ENCODE measurements at places on chromosomes 7 and 10. TPM values are rescaled to one million over a fixed set of nuclear protein-coding genes. Genes with fewer than 3 reads are reported as not detected.
A peak's percentile ranks its signal among the peaks of the same experiment; 100 is the strongest.

Gene INMT
- not detected for total RNA-seq

- DNase-seq: no peak
Observed at GRCh38 chr7:99201027-99201426, 6.9 kb downstream of the KPNA7 start.

Gene AIFM2
- total RNA-seq: 17.9 TPM

Gene NUTM2B
- total RNA-seq: 0.50 TPM

- DNase-seq: no peak
Observed at GRCh38 chr7:31553661-31554081, 39.8 kb downstream of the ITPRID1 start.

Gene CDC14C
- not detected for total RNA-seq

Gene HDAC9
- total RNA-seq: 2.5 TPM

- DNase-seq: peak; percentile 27
Observed at GRCh38 chr7:132430861-132431822, 145.1 kb downstream of the PLXNA4 start.

- DNase-seq: no peak
Observed at GRCh38 chr10:43972976-43973647, 324.4 kb upstream of the ZNF32 start.

GRCh38 chr7:104272767-104273384 is 55.5 kb upstream of the LHFPL3 start:
- no peak for DNase-seq

- no peak for DNase-seq
Observed at GRCh38 chr7:30503274-30504212, 1.1 kb downstream of the GGCT start.

DNA sequence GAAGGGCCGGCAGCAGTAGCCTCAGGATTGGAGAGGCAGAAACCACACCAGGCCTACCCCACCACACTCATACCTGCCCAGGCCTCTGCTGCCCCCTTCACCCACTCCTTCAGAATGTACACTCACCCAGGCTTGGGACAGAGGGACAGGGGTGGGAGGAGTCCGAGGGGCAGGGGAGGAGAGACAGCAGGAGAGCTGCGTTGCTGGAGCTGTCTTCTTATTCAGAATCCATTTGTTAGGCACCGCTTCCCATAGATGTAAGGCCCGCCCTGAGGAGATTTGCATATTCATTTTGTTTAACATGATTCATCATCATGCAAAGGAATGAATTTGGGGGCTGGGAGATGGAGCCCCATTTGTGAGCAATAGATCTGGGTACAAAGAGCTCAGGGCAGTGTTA is 156.7 kb downstream of the CDH23 start:
- DNase-seq: no peak

GRCh38 chr10:76252733-76253132 is 821.3 kb downstream of the LRMDA start:
- DNase-seq: no peak

- no peak for DNase-seq
Observed at GRCh38 chr10:63168821-63169462, 35.8 kb downstream of the NRBF2 start.

GRCh38 chr10:106312087-106312486 is 852.4 kb downstream of the SORCS1 start:
- DNase-seq: no peak

- no peak for DNase-seq
Observed at GRCh38 chr10:63738410-63738809, 217.2 kb downstream of the REEP3 start.

DNA sequence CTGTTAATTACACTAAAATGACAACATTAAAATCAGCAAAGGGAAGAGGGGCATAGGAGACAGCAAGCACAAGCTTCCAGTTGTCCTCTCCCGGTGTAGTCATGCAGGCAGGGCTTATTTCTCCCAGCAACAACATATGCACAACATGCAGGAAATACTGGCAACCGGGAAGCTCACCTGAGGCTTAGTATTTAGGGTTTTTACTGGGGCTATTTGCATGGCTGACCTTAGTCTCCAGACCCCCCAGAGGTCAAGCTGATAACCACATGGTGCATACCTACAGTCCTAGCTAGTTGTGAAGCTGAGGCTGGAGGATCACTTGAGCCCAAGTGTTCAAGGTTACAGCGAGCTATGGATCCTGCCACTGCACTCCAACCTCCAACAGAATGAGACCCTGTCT is 12.8 kb upstream of the JMJD1C start:
- DNase-seq: no peak

- no peak for DNase-seq
Observed at GRCh38 chr10:75012471-75012870, 99.0 kb upstream of the SAMD8 start.

DNA sequence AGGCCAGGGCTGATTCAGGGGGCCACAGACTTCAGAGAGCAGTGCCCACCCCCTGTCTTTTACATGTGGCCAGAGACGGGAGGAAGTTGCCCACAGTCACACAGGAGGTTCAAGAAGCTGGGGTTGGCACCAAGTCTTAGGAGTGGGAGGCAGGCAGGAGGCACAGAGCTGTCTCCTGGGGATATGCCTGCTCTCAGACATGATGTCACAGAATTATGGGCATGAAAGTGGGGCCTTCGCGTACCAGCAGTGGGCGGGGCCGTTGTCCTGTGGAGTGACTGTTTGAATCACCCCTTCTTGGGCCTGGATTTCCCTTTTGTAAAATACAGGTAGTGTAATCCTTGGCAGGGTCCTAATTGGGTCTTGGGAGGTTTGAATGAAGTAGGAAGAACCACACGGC is 81.2 kb upstream of the PPIF start:
- no peak for DNase-seq

Gene SORCS1
- not detected for total RNA-seq
